Psoas muscle (tissue), 8 donors: ENCODE measurements at places on chromosomes 6 and 20. TPM values are rescaled to one million over a fixed set of nuclear protein-coding genes. Genes with fewer than 3 reads are reported as not detected.

DNA sequence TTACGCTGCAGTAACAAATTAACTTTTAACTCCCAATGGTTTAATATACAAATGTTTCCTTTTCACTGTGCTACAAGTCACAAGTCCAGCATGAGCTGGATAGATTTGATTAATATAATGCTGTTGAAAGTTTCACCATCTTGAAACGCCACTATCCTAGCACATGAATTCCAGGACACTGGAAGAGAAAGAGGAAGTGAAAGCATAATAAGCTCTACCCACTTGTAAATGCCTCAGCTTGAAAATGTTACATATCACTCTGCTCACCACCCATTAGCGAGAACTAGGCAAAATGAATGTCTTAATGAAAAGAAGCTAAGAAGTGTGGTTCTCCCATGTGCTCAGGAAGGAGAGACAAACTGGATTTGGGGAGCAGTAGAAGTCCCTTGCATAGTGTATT, 46.9 kb downstream of the PCSK2 start:
- no peak overlapping the region for H3K27ac ChIP-seq
- H3K36me3 ChIP-seq: no peaks in the 10 kb centered on the region
- H3K27me3 ChIP-seq: no peaks in the 10 kb centered on the region
- no peak for DNase-seq
- H3K4me1 ChIP-seq: no peaks in the 10 kb centered on the region

SLA2 gene
- polyA plus RNA-seq: 0.06 TPM

- H3K27me3 ChIP-seq: peaks cover 1% of the 10 kb centered on the region
- H3K36me3 ChIP-seq: no peaks in the 10 kb centered on the region
- no peak for DNase-seq
- H3K4me1 ChIP-seq: no peaks in the 10 kb centered on the region
- no peak overlapping the region for H3K27ac ChIP-seq
Measured at GRCh38 chr6:123016431-123017103, 20.5 kb downstream of the CLVS2 start.

DNA sequence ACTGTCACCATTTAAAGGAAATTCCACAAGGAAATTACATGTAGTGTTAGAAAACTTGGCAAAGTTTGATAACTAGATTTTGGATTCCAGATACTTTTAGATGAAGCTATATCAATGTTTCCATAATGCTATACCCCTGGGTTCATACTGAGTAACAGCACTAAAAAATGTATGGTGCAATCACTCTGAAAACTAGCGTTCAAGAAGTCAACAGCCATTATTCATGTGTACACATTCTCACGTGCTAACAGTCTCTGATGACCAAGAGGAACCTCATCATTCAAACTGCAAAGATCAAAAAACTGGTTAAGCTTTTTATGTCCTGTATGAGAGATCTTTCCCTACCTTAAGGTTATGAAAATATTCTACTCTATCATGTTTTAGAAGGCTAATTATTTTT, 197.6 kb downstream of the GMDS start:
- H3K27ac ChIP-seq: no peak overlapping the region
- no peak overlapping the region for H3K4me3 ChIP-seq

DNA sequence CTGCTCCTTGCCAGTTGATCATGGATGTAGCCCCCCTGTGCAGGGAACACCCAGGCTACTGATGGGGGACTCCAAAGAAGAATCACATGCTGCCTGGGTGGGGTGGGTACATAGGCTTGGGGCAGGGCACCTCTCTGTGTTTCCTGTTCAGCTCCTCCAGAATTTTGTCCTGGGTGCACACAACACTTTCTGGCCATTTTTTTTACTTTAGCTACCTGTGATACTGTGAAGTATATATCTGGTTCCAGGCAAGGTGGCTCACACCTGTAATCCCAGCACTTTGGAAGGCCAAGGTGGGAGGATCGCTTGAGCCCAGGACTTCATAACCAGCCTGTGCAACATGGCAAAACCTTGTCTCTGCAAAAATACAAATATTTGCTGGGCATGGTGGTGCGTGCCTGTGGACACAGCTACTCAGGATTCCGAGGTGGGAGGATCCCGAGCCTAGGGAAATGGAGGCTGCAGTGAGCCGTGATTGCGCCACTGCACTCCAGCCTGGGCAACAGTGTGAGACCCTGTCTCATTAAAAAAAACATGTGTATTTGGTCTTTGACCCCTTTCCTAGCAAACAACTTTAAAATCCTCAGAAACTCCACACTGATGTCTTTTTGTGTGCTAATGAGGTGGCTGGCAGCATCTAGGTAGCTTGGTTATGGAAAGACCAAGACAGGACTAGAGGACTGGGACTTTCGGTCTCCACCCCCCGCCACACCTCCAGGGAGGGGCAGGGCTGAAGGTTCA, 14.1 kb downstream of the SLC4A11 start:
- H3K4me3 ChIP-seq: no peak overlapping the region
- no peaks in the 10 kb centered on the region for H3K27me3 ChIP-seq
- H3K4me1 ChIP-seq: peaks cover 22% of the 10 kb centered on the region
- peaks cover 24% of the 10 kb centered on the region for H3K36me3 ChIP-seq

AKIRIN2 gene
- polyA plus RNA-seq: 65.0 TPM

GRCh38 chr6:92777146-92777740, 642.1 kb downstream of the EPHA7 start:
- H3K27ac ChIP-seq: no peak overlapping the region
- no peak overlapping the region for H3K4me3 ChIP-seq
- DNase-seq: no peak
- no peaks in the 10 kb centered on the region for H3K36me3 ChIP-seq
- H3K27me3 ChIP-seq: no peaks in the 10 kb centered on the region

SLC35F1 gene
- 0.05 TPM for polyA plus RNA-seq

DNA sequence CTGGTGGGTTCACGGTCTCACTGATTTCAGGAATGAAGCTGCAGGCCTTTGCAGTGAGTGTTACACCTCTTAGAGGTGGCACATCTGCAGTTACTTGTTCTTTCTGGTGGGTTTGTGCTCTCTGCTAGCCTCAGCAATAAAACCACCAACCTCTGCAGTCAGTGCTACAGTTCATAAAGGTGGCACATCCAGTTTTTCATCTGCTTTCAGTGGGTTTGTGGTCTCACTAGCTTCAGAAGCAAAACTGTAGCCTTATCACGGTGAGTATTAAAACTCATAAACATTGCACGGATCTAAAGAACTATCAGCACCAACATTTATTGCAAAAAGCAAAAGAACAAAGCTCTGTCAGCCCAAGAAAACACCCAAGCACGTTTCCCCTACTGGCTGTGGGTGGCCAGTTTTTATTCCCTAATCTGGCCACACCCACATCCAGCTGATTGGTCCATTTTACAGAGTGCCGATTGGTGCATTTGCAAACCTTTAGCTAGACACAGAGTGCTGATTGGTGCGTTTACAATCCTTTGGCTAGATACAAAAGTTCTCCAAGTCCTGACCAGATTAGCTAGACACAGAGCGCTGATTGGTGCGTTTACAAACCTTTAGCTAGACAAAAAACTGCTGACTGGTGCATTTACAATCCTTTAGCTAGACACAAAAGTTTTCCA, 3.4 kb upstream of the TMEM14C start:
- no peaks in the 10 kb centered on the region for H3K36me3 ChIP-seq
- H3K4me3 ChIP-seq: peak overlapping the region; percentile 68
- H3K27ac ChIP-seq: no peak overlapping the region
- DNase-seq: no peak
- H3K4me1 ChIP-seq: peaks cover 15% of the 10 kb centered on the region
- no peaks in the 10 kb centered on the region for H3K27me3 ChIP-seq

DNA sequence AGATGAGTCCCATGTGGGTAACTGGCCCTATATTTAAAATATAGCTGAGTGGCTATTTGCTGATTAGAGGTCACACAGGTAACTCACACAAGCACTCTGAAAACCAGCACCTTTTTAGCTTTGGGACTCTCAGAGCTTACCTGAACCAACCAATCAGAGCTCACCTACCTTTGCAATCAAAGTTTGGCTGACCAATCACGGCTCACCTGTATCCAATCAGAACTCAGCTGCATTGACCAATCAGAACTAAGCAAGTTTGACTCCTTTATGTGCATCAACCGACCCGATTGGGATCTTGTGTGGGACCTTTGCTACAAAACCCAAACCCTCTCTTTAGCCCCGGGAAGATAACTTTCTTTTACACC, 106.8 kb upstream of the NXT1 start:
- H3K27me3 ChIP-seq: no peaks in the 10 kb centered on the region
- no peaks in the 10 kb centered on the region for H3K36me3 ChIP-seq
- no peak for DNase-seq
- peaks cover 5% of the 10 kb centered on the region for H3K4me1 ChIP-seq

DNA sequence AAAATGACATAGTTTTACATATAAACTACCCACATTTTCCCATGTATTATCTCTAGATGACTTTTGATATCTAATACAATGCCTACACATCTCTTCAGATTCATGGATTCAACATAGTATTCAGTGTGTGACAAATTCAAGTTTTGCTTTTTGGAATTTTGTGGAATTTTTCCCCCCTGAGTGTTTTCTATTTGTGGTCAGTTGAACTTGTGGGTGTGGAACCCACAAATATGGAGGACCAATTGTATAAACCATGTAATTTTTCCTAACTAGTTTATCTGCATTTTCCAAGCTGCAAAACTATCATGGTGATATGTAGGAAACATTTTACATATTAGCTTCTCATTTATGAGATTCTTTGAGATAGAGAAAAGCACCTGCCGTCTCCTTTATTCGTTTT, 374.3 kb upstream of the SOX4 start:
- H3K27ac ChIP-seq: no peak overlapping the region
- no peak for DNase-seq
- H3K4me3 ChIP-seq: no peak overlapping the region
- no peaks in the 10 kb centered on the region for H3K36me3 ChIP-seq
- no peaks in the 10 kb centered on the region for H3K4me1 ChIP-seq

SEMG1 gene
- polyA plus RNA-seq: not detected

DNA sequence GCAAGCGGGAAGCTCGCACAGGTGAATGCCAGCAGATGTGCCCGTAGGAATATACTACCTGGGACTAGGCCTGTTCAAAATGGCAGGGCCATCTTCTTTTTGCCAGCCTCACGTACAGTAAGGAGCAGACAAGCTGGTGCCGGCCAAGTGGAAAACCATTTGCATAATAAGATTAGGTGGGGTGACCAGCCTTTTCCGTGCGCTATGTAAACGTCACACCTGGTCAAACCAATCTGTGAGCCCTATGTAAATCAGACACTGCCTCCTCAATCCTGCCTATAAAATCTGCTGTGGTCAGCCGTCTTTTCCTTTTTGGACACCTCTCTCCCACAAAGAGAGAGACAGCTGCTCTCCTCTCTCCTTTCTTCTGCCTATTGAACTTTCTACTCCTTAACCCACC, 60.8 kb upstream of the TMEM30A start:
- no peak overlapping the region for H3K27ac ChIP-seq
- H3K36me3 ChIP-seq: no peaks in the 10 kb centered on the region
- H3K4me1 ChIP-seq: peaks cover 11% of the 10 kb centered on the region
- H3K4me3 ChIP-seq: no peak overlapping the region
- no peaks in the 10 kb centered on the region for H3K27me3 ChIP-seq

SLC26A8 gene
- not detected for polyA plus RNA-seq

- no peak overlapping the region for H3K4me3 ChIP-seq
- peaks cover 51% of the 10 kb centered on the region for H3K4me1 ChIP-seq
- H3K27me3 ChIP-seq: no peaks in the 10 kb centered on the region
- peak; percentile 38 for DNase-seq
Measured at GRCh38 chr20:48686238-48687116, 141.3 kb downstream of the PREX1 start.

OPRL1 gene
- 0.03 TPM for polyA plus RNA-seq

DNA sequence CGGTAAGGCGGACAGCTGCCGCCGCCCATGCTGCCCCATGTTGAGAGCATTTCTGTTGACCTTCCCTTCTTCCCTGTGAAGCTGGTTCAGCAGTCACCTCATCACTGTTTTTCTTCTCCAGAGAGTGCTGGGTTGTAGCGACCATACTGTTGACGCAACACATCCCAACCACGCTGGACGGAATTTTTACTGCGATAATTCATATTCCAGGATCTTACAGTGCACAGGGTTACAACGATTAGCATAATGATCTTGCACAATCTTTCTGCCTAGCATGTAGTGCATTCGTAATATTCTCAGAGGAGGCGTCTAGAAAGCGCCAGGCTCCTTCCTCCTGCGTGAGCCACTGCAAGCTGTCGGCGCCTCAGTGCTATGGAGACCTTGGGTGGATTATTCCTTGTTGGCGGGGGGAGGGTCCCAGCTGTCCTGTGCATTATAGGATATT, 137.0 kb downstream of the MTHFD1L start:
- no peak overlapping the region for H3K4me3 ChIP-seq
- no peaks in the 10 kb centered on the region for H3K27me3 ChIP-seq
- no peak overlapping the region for H3K27ac ChIP-seq
- no peaks in the 10 kb centered on the region for H3K4me1 ChIP-seq

DNA sequence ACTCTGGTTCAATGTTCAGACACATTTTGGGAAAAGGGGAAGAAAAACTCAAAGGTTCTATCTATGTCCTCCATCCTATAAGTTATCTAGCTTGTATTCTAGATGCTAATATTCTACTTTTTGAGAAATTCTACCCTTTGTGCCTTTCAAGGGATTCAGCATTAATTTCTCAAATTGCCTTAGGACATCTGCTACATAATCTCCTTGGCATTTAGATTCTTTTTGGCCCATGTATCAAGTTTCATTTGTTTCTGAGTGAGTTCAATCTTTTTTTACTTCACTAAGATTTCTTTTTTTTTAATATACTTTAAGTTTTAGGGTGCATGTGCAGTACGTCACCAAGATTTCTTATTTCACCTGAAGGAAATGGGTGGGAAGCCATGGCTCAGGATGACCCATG, 232.7 kb upstream of the TENT5A start:
- DNase-seq: no peak
- H3K4me1 ChIP-seq: no peaks in the 10 kb centered on the region
- H3K36me3 ChIP-seq: no peaks in the 10 kb centered on the region
- no peak overlapping the region for H3K27ac ChIP-seq
- H3K27me3 ChIP-seq: no peaks in the 10 kb centered on the region
- H3K4me3 ChIP-seq: no peak overlapping the region

RSPO4 gene
- polyA plus RNA-seq: not detected

DNA sequence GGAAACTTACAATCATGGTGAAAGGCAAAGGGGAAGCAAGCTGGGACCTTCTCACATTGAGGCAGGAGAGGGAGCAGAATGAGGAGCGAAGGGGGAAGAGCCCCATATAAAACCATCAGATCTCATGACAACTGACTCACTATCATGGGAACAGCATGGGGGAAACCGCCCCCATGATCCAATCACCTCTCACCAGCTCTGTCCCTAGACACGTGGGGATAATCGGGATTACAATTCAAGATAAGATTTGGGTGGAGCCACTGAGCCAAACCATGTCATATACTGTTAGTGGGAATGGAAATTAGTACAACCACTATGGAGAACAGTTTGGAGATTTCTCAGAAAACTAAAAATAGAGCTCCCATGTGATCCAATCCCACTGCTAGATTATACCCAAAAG, 163.7 kb downstream of the MANEA start:
- H3K36me3 ChIP-seq: no peaks in the 10 kb centered on the region
- DNase-seq: no peak
- no peak overlapping the region for H3K27ac ChIP-seq
- no peaks in the 10 kb centered on the region for H3K27me3 ChIP-seq

DNA sequence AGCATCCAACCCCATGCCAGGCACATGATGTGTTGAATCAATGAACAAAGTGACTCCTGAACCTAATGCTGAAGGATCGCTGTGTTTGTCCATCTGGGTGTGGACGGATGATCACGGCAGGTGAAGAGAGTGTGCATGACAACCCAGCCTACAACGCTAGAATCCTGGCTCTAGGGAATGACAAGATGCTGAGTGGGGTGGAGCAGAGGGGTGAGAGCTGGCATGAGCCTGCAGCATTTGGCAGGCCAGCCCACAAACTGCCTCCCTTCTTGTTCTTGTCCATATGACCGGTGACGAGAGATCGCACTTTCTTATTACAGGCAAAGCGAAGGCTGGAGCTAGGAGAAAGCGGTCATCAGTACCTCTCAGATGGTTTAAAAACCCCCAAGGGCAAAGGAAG, 54.7 kb upstream of the CDKAL1 start:
- H3K27ac ChIP-seq: no peak overlapping the region
- no peak overlapping the region for H3K4me3 ChIP-seq
- DNase-seq: no peak
- no peaks in the 10 kb centered on the region for H3K4me1 ChIP-seq
- H3K36me3 ChIP-seq: no peaks in the 10 kb centered on the region
